ENCODE measurements at places on chromosomes 6 and 20.

DNA sequence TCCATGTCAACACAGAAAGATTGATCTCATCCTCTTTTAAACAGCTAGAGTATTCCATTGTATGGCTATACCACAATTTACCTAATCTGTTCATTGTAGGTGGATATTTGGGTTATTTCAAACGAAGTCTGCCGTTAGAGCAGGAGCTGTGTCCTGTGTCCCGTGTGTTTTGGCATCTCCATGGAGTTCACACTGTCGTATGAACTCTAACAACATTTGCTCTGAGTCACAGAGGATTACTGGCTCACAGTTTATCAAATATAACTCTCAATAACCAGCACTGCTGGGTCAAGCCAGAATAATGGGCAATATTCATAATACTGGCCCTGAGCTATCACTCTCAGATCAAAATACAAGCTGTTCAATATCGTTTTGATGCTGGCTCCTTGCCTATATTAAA lies 16.4 kb downstream of the TRAM2 start:
- DNase-seq, result no peak

- no peak for DNase-seq
Observed at GRCh38 chr20:53930651-53931504, 139.5 kb downstream of the BCAS1 start.

DNA sequence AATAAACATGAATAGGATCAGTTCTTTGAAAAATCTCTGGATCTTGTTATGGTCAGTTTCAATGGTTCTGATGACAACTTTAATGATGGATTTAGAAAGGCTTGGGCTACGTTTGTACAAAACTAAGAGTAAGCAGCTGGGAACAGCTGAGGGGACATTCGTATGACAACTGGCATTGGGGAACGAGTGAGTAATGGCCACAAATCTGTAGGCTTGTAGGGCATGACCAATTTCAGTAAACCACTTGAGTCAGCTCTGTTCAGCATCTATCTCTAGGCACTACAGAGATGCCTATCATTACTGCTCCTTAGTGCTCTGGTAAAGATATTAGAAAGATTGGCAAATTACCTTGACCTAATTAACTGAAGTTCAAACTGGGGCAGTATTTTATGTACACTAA lies 1375.6 kb downstream of the EPHA7 start:
- DNase-seq, result no peak

DNA sequence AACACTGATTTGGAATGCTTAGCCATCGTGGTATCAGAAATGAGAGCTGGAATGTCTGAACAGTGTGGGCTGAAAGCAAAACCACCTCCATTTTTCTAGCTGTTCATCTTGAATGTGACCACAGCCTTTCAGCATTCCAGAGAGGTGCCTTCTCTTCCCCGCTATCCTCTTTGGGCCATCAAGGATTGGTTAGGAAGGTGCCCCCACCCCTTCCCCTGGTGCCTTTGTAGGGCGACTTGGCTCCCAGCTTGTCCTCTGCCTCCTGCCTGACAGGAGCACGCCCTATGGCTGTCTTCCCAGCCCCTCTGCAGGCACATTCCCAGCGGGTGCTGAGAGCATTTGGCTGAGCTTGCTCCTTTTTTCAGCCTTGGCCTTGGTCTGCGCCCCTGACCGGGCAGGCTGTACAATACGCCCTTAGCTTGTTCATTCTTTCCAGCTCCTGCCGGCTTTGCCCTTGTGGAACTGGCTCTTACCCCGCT lies 97.5 kb downstream of the ARMC2 start:
- DNase-seq, result no peak

DNA sequence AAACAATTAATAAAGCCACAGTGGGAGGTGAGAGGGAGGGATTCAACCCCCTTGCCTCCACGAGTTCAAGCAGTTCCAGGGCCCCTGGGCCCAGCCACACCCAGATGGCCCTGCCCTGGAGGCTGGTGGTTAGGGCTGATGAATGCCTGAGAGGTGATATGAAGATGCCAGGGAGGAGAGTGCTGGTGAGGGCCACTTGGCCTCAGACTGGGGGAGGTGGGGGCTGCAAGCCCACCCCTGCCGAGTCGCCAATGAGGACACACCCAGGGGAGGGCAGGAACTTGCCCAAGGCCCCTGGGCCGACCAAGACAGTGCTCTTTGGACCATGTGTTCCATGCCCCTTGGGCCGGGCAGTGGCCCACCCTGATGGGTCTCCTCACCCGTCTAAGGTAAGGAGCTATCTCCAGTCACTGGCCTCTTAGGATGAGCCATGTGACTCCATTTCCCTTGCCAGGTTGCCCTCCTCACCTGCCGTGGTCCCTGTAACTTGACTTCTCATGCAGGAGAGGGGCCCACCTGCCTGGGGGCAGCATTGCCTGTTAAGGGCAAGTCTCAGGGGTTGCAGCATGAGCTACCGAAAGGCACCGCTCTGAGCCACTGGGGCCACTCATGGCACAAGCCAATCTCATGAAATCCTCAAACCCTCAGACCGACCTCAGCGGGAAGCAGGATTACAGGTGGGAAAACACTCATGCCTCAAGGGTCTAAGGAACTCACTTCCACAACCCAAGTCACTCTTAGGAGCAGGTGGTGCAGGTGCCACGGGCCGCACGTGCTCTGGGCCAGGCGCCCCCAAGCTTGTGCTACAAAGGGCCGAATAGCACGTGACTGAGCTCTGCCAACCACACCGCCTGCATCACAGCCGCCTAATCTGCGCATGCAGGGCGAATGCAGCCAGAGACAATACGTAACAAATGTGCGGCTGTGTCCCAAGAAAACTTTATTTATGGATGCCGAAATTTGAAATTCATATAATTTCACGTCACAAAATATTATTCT lies 147.4 kb upstream of the MLN start:
- no peak for DNase-seq

DNA sequence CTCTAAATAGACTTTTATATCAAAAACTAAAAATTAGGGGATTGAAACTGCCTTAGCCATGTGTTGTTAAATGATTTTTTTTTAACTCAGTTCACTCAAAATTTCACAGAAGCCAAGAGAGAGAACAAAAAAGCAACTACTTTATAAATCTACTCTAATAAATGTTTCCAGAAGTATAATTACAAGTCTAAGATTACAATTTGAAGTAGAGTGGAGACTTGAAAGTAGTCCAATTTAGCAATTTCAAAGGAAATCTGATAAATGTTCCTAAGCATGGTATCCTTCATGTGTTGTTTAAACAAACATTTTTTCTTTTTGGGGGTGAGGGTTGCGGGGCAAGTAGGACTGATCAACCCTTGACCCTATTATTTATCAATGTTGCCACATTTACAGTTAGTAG lies 72.6 kb downstream of the PHIP start:
- no peak for DNase-seq

DNA sequence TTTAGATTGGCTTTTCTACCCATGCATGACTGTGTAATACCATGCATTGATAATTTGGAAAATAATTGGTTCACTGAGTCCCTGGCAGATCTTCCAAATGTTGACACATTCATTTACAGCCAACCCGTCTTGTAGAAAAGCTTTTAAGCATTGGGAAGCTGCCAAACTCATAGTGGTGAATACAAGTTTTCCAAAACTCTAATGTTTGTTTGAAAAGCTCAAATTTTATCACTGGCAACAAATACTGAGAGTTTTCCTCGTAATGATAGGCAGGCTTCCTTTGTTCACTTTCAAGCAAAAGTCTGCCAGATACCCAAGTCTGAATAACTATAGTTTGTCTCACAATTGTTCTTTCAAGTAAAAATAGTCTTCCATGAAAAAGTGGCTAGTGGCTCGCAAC lies 143.0 kb downstream of the FIG4 start:
- DNase-seq, result no peak

DNA sequence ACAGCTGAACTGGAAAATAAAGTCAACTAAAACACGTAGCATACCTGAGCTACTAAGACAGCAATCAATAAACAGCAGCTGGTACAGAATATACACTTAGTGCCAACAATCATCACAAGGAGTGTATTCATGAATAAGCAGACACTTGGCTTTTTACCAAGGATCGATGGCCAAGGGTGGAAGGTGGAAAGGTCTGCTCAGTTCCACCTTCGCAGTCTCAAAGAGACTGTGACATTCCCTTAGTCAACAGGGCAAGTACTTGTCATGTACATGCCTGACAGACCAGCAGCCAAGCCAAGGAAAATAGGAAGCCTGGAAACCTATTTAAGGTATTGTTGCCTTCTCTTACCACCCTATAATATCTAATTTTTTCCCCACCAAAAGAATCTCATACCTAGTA lies 21.4 kb downstream of the HBS1L start:
- no peak for DNase-seq

GRCh38 chr6:124066946-124067552 lies 263.4 kb downstream of the NKAIN2 start:
- no peak for DNase-seq

GRCh38 chr6:47844881-47845280 lies 63.0 kb downstream of the OPN5 start:
- no peak for DNase-seq

DNA sequence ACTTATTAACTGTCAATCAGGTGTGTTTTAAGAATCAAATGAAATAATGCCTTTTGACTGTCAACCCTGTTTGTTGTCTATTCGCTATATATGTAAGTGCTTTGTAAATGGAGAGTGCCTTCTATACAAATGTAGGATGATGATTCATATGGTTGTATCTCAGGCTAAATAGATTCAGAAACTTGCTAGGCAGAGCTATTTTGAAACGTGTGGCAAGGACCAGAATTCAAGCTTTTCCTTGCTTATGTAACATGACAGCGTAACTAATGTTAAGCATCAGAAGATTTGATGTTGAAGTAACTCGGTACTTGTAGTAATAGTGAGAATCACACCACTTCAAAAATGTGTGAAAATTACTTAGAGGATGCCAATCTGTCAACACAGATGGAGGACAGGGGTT lies 3.4 kb downstream of the OGFRL1 start:
- no peak for DNase-seq

GRCh38 chr6:105301072-105301503 lies 101.8 kb downstream of the PREP start:
- DNase-seq, result no peak

DNA sequence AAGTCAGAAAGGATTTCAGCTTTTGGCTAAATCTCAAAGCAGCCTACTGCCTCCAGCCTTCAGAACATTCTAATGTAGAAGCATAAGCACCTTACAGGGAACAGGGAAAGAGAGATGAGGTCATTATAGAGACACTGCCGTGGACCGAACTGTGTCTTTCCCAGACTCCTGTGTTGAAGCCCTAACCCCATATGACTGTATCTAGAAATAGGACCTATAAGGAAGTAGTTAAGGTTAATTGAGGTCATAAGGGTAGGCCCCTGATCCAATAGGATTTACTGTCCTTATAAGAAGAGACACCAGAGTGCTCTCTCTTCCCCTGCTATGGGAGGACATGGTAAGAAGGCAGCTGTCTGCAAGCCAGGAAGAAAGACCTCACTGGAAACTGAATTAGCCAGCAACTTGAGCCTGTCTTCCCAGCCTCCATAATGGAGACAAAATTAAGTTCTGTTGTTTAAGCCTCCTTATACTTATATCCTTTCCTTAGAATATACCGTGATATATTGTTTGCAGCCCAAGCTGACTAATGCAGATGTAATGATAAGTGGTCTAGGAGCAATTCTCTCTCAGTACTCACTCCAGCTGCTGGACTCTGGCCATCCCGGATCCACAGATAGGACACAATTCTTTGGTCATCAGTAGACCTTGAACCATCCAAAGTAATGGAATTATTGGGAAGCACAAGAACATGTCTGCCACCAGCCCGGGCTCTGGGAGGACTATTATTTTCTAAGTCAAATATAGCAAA lies 71.4 kb downstream of the ALDH5A1 start:
- no peak for DNase-seq

- DNase-seq, result no peak
Observed at GRCh38 chr6:143598466-143599080, 79.2 kb upstream of the PHACTR2 start.

DNA sequence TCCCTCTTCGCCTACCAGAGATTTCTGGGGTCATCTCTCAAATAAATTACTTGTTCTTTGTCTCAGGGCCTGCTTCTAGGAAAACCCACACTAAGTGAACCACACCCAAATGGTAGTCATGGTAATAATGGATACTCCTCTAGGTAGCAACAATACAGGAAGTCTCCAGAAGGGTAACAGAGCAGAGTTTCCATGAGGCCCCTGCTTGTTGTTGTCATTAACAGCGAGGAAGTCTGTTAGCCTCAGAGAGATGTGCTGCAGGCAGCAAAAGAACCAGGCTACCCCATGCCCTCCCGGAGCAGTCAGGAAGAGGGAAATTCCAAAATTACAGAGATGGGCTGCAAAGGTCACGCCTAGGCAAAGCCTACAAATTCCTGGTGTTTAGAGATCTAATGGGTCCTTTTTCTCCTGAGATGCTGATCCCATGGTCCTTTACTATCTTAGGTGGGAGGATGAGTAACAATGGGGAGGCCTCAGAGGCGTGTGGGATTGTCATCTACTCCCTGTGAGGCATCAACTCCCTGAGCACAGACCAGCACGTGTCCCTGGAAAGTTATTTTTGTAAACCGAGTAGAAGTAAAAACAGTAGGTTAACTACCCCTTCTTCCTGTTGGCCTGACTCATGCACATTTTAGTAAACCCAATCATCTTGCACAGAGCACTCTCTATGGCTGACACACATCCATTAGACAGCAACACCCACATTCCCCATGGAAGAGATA lies 10.1 kb downstream of the ISM1 start:
- DNase-seq, result no peak

DNA sequence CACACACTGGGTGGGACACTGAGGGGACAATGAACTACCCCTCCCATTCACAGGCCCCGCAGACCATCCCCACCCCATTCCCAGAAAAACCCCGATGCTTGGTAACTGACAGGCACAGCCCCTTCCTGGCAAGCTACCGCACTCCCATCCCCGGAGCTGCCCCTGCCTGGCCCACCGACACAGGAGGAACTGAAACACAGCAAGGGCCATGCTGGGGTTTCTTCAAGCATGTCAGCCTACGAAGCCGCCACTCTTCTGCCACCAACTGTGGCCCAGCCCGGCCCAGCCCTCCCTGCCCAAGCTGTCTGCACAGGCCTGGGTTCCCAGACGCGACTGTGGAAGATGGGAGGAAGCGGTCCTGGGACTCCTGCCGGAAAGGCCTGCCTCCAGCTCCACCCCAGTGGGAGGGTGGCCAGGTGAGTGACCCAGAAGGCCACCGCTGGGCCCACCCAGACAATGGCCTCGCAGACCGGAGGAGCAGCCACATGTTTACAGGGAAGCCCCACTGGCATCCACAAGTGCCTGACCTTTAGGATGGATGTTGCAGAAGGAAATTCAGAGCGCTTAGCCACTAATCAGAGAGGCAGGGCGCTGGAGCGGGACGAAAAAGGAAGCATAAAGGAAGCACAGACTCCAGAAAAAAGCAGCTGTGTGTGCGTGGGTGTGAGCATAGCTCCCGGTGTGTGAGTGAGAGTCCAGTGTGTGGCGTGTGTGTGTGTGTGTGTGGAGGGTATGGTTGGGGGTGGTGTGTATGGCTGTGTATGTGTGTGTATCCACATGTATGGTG lies 91.6 kb downstream of the PRND start:
- DNase-seq, result no peak

DNA sequence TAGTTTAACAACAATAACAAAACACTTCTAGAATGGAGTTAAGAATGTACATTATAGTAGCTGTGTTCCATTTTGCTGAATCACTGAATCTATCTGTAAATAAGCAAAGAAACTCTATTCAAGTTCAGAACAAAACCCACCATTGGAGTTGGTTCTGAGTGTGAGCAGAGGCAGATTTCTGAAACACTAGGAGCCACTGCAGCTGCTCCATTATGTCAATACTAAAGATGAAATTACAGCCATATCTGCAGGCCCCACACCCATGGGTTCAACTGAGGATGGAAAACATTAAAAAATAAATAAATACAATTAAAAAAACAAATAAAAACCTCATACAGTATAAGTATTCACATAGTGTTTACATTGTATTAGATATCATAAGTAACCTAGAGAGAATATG lies 91.0 kb downstream of the REPS1 start:
- DNase-seq, result no peak
